Iris pigment epithelial cell (primary cell): ENCODE measurements at places on chromosomes 3 and 15.

GRCh38 chr3:51983578-51984268 is 388 bp downstream of the ACY1 start:
- no peak for DNase-seq

GRCh38 chr15:85757939-85758654 is 36.6 kb downstream of the KLHL25 start:
- DNase-seq, result no peak

DNA sequence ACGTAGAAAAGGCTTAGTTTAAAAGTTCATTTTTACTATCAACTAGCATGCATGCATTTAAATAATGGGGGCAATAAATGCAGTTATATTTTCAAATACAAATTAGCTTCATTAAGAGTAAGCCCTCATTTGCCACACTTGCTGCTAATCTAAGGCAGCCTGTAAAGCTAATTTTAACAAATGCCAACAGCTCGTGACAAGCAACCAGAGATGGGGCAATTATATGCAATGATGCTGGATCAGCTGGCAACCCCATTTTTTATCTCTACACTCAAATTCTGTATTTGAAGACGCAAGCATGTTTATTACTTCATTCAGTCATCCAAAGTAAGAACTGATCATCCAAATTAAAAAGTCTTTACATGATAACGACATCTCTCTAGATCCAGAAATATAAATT is 12.1 kb downstream of the RFTN1 start:
- no peak for DNase-seq

GRCh38 chr3:136651581-136651980 is 100.6 kb downstream of the STAG1 start:
- DNase-seq, result no peak

GRCh38 chr15:28105224-28105791 is 6.2 kb upstream of the OCA2 start:
- DNase-seq, result no peak

- no peak for DNase-seq
Measured at GRCh38 chr15:73585871-73586654, 47.1 kb downstream of the NPTN start.

- peak; percentile 1 for DNase-seq
Measured at GRCh38 chr3:89419647-89420241, 312.3 kb downstream of the EPHA3 start.

DNA sequence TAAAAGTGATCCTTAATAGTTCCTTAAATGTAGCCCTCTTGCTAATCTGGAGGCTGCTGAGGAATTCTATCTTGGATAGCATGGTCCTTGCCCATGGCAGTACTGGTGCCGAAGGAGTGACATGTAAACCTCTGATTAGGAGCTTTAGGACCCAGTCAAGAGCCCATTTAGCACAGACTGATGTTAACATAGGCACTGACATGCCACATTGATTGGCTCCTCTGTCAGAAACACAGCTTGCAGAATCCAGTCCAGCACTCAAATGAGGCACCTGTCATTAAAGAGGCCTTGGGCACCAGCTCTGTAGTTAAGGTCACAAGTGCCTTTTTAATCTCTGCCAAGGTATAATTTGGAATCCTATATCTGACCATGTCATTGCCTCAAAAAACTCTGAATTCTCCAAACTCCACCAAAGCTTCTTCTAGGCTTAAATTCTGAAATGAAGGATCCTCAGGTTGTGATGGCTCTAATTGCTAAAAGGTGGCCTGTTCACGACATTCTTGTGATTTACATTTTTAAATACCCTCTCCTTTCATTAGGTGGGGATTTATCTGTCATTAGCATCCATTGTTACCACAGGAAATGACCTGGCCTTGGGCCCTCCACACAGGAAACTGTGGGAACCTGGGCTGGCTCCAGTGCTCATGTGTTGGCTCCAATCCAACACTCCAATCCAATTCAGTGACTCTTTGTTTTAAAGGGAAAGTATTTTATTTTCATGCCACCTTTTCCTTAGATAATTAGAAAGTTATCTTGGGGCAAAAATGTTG is 57.3 kb upstream of the RNF7 start:
- peak; percentile 65 for DNase-seq

DNA sequence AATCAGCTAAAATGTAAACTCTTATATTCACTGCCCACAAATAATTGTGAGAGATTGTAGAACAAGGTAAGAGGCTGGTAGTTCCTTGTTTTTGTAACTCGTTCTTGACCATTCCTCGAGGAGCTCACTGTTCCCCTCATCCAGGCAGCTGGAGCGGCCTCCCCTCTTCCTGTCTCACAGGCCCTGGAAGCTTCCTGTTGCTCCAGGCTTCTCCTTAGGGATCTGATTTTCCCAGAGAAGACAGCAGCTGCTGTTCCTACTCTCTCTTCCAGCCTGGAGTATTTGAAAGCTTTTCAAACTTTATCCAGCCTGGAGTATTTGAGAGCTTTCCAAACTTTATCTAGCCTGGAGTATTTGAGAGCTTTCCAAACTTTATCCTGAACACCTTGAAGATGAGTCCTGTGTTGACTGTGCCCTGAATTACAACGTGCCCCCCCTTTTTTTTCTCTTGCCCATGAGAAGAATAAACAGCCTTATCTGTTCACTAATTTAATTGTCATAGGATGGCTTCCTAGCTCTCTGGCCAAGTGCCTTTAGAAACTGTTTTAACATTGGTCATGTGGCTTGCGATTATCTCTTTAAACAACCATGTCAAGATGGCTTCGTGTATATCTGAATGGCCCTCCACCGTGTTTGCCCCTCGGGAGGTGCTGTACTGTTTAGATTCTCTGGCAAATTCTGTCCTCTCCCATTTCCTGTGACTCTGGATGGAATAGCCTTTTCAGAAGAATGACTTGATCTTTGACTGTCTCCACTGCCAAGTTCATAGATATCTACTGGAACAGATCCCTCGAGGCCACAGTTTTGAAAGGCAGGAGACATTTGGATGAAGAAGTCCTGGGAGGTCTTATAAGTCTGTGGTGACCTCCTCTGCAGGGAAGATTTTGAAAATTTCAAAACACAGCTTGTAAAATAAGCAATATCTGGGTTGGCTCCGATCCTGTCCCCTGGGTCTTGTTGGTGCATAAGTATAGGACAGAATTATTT is 4.8 kb downstream of the ADAMTSL3 start:
- DNase-seq, result no peak

DNA sequence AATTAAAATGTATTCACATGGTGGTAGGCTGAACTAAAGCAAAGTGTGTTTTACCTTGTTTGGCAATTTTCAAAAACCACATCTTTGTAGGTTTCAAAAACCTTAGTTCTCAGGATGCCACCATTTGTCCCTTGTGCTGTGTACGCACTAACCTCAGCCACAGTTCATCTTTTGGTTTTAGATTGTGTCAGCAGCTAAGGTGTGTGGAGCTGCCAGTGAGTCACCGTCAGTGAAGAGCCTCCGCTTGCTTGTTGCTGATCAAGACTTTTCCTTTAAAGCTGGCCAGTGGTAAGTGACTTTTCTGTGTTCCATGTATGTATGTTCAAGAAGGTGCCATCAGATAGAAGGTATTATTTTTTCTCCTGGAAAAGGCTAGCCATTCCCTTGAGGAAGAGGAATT is 21.1 kb downstream of the OXNAD1 start:
- no peak for DNase-seq

DNA sequence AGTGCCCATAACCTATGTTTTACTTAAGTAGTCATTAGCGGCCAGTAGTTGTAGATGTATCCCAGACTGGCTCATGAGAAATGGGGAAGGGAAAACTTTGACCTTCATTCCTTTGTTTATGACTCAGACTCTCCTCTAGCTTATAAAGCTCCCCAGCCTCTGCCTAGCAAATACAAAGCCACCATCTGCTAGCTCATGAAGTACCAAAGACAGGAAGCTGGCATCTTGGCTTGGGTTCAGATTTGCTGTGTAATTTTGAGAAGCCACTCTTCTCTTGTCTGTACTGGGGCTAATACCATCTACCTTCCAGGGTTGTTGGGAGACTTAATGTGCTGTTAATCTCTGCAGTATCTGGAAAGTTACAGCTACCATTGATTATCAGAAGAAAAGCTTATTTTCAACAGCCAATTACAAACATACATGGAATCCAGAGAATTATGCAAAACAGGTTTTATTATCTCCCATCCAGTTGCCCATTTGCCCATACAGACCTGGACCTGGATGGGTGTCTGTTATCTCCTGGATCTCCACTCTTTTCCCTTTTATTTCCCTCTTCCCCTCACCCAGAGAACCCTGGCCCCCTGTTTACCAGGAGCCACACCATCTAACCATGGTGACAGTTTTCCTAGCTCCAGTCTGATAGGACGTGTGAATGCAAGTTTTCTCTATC is 153.8 kb downstream of the SEMA6D start:
- peak; percentile 55 for DNase-seq

GRCh38 chr3:49661281-49661680 is 12.9 kb upstream of the APEH start:
- no peak for DNase-seq

DNA sequence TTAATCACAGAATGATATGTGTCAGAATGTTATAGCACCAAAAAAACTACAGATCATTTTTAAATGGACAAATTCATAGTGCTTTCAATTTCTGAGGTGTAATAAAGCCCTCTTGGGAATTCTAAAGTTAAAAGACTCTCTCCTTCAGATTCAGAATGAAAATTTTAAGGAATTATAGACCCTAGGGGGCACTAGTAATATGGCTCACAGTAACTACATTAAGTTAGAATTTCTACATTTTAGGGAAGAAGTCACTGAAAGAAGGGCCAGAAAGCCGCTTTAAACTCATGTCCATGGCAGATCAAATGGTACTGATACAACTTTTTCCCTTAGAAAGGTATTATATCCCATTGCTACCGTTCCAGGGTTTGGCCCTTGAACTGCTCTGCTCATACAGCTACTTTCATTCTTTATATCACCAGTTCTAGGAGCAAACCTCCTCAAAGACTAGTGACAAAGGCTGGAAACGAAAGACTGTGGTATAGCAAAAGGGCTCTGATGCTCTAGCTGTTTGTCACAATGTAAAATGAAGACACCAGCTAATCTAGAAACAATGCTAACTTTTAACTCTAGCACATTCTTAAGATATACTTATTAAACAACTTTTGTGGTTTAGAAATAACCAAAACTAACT is 18.1 kb downstream of the DAZL start:
- DNase-seq, result no peak

- DNase-seq, result peak; percentile 70
Measured at GRCh38 chr15:98850961-98851572, 156.5 kb downstream of the PGPEP1L start.

DNA sequence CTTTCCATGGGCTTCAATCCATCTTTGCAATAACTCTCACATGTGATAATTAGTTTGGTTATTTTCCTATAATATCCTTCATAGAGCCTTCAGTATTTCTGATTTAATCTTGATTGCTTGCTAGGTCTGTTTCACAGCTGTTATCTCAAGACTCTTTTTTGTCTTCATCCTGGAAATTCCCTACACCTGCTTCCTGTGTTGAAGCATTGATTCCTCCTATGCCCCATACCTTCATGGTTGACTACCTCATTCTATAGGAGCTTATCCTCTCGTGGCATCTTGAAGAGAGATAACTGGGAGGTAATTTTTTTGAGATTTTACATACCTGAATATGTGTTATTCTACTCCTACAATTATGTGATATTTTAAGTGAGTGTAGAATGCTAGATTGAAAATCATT is 26.7 kb downstream of the PIK3CA start:
- DNase-seq, result no peak

DNA sequence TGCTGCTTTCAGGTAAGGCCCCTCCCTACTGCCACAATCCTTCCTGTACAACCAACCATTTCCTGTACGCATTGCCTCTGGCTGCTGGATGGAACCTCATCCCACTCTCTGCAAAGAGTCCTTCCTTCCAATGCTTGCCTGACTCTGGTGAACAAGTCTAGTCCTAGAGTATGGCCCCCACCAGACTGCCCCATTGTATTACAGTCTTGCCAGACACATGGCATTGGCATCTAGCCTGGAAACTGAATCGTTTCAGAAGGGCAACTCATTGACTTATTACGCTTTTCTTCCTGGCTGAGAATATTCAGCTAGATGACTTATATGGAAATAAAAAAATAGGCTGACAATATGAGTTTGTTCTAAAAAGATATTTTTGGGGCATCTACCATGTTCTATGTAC is 170.3 kb downstream of the SUCLG2 start:
- no peak for DNase-seq

DNA sequence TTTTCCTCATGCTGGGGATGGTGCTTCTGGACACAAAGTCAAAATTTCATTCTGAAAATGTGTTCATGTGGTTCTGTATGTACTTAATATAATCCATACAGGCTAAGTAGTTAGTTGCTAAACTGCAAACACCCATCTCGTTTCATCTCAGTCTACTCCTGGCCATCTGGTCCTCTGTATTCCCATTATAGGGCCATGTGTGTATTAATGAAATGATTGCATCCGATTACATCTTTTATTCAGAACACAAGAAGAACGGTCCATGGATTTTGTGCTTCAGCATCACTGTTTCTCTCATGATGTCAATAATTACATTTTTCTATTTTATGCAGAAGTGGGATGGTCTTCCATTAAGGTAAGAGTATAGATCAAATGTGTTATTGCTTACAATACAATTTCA is 6.1 kb upstream of the GJD2 start:
- no peak for DNase-seq

DNA sequence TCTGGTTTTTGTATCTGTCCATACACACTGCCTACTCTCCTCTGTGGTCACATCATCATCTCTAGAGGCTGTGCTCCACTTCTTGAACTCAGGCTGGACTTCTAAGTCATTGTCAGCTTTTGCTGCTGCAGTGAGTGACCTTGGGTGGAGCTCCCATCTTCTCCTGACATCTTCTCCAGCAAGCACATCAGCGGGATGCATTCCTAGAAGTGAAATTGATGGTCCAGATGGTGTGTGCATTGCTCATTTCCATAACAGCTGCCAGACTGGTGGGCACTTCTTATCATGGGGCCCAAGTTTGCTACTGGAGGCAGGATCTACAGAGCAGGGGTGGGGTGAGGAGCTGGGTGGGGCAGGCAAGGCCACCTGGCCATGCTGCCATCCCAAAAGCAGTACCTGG is 109.9 kb downstream of the DNAJB8 start:
- DNase-seq, result no peak

GRCh38 chr3:27353221-27353620 is 16.0 kb downstream of the NEK10 start:
- DNase-seq, result peak; percentile 61

GRCh38 chr15:95887666-95888390 is 442.7 kb upstream of the NR2F2 start:
- peak; percentile 42 for DNase-seq

- DNase-seq, result peak; percentile 55
Measured at GRCh38 chr15:65077981-65078352, 1.4 kb downstream of the KBTBD13 start.

DNA sequence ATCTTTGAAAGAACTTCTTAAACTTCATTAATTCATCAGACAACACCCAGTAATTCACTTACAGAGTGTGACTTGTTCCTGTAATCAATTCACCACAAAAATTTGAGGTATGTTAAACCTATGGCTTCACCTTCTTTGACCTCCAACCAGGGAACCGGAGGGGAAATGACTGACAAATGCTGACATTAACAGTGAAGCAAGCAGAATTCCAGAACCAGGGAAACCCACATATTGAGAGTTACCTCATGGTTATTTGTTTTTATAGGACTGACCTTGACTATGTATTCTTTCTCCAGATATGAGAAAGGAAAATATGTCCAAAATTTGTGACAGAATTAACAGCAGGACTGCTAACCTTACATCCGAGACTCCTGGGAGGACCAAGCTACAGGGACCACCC is 2.7 kb downstream of the P3H2 start:
- peak; percentile 69 for DNase-seq

- peak; percentile 48 for DNase-seq
Measured at GRCh38 chr15:70597056-70597603, 166.2 kb downstream of the UACA start.

GRCh38 chr3:84023842-84024241 is 934.9 kb upstream of the CADM2 start:
- DNase-seq, result no peak

- DNase-seq, result no peak
Measured at GRCh38 chr3:133655731-133656515, 5.8 kb downstream of the TOPBP1 start.
